ENCODE measurements at places on chromosomes 2 and 18. TPM values are rescaled to one million over a fixed set of nuclear protein-coding genes. Genes with fewer than 3 reads are reported as not detected.

The AQP12B gene
- not detected for total RNA-seq

The IL36RN gene
- total RNA-seq, result 0.19 TPM

GRCh38 chr18:6249788-6250187 is 164.9 kb downstream of the L3MBTL4 start:
- no peaks in the 10 kb centered on the region for H3K27me3 ChIP-seq
- H3K4me3 ChIP-seq, result no peak overlapping the region
- no peaks in the 10 kb centered on the region for H3K4me1 ChIP-seq
- no peaks in the 10 kb centered on the region for H3K36me3 ChIP-seq
- no peak overlapping the region for H3K27ac ChIP-seq
- DNase-seq, result no peak

GRCh38 chr18:40404284-40404683 is 1550.8 kb upstream of the PIK3C3 start:
- H3K4me3 ChIP-seq, result no peak overlapping the region
- no peaks in the 10 kb centered on the region for H3K4me1 ChIP-seq
- no peaks in the 10 kb centered on the region for H3K27me3 ChIP-seq
- no peak for DNase-seq
- no peak overlapping the region for H3K27ac ChIP-seq
- no peaks in the 10 kb centered on the region for H3K36me3 ChIP-seq

DNA sequence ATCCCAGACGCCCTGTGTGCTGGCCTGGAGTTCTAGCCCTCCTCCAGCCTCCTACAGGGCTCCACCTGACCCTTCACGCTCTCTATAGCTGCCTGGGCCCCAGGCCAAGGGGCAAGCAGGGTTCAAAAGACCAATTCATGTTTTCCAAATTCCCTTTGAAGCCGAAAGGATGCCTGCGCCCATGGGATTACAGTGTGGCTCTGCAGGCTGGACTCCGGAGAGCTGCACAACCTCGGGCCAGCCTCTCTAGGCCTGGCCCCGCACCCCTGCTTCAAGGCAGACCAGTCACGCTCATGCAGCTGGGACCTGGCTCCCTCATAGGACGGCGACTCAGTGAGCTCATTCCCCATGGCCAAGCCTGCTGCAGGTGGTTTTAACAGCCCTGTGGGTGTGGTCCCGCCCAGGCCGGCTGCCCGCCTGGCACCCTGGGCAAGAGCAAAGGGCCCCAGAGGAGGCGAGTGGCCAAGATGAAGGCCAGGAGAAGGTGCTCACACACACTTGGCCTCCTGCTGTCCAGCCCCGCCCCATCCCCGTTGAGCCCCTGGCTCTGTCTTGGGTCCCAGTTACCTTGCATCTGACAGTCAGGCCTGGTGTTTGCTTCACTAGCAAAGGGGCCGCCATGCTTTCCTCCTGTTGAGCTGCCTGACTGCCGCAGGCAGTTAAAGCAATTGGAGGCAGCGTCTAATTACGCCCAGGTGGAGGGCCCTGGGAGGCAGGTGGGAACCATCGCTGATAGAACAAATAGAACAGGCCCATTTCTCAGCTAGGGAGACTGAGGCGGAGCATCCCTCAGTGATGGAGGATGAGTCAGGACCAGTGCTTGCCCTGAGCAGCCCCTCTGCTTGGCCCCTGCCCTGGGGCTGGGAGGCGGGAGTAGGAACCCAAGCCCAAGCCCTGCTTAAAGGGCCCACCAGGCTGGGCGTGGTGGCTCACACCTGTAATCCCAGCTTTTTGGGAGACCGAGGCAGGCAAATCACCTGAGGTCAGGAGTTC is 56.9 kb downstream of the SMAD7 start:
- H3K4me3 ChIP-seq, result no peak overlapping the region
- no peaks in the 10 kb centered on the region for H3K27me3 ChIP-seq
- 0 out of 2 replicates have a peak, but pooled peaks cover 3% of the 10 kb centered on the region for H3K4me1 ChIP-seq
- H3K27ac ChIP-seq, result no peak overlapping the region

- H3K4me3 ChIP-seq, result no peak overlapping the region
- H3K27me3 ChIP-seq, result no peaks in the 10 kb centered on the region
- no peaks in the 10 kb centered on the region for H3K36me3 ChIP-seq
- H3K27ac ChIP-seq, result peak overlapping the region; percentile 67
- peaks cover 15% of the 10 kb centered on the region for H3K4me1 ChIP-seq
- DNase-seq, result peak; percentile 67
Measured at GRCh38 chr2:235142601-235143000, 190.8 kb downstream of the SH3BP4 start.

DNA sequence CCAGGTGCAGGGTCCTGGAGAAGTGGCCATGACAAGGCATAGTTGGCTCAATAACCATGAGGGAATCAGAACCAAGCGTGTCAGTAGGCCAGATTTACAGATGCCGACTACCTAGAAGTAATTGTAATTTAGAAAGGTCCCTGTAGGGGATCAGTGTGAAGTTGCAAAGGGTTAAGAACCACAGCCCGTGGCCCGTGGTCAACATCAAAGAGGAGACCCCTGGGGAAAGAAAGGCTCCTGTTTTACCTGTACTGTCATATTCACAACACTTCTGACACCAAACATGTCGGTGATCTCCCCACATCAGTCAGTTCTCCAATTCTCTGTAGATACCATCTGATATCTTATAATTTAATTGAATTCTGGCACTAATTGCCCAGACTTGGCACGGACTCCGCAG is 31.0 kb downstream of the SP100 start:
- DNase-seq, result no peak
- no peak overlapping the region for H3K4me3 ChIP-seq
- H3K4me1 ChIP-seq, result no peaks in the 10 kb centered on the region
- no peaks in the 10 kb centered on the region for H3K27me3 ChIP-seq
- no peaks in the 10 kb centered on the region for H3K36me3 ChIP-seq
- H3K27ac ChIP-seq, result no peak overlapping the region

DNA sequence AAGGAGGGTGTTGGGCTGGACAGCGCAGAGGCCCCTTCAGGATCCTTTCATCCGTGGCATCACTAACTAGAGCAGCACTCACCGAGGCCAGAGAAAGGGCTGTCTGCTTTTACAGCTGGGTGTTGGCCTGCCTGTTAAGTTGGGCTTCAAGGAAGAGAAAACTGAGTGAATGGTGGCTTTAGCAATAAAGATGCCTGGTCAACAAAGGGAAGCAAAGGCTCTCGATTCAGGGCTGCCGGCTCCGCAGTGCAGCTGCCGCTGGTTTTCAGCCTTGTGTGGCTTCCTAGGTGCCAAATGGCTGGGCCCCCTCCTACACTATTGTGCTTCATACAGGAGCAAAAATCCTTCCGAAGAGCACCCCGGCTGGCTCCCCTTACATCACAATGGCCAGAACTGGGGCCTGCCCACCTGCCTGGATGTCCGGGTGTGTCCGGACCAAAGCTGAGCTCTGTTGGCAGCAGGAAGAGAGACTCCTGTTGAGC is 61.0 kb upstream of the GPR45 start:
- H3K27me3 ChIP-seq, result no peaks in the 10 kb centered on the region
- no peaks in the 10 kb centered on the region for H3K4me1 ChIP-seq
- no peak for DNase-seq
- no peak overlapping the region for H3K27ac ChIP-seq

- peaks cover 24% of the 10 kb centered on the region for H3K4me1 ChIP-seq
- H3K4me3 ChIP-seq, result no peak overlapping the region
- no peak for DNase-seq
- no peaks in the 10 kb centered on the region for H3K27me3 ChIP-seq
Measured at GRCh38 chr2:217688494-217688893, 314.3 kb downstream of the TNS1 start.

- H3K4me1 ChIP-seq, result 0 out of 2 replicates have a peak, but pooled peaks cover 6% of the 10 kb centered on the region
- H3K4me3 ChIP-seq, result no peak overlapping the region
- DNase-seq, result no peak
- H3K36me3 ChIP-seq, result no peaks in the 10 kb centered on the region
- H3K27ac ChIP-seq, result no peak overlapping the region
Measured at GRCh38 chr18:9835825-9836224, 49.9 kb upstream of the TXNDC2 start.

DNA sequence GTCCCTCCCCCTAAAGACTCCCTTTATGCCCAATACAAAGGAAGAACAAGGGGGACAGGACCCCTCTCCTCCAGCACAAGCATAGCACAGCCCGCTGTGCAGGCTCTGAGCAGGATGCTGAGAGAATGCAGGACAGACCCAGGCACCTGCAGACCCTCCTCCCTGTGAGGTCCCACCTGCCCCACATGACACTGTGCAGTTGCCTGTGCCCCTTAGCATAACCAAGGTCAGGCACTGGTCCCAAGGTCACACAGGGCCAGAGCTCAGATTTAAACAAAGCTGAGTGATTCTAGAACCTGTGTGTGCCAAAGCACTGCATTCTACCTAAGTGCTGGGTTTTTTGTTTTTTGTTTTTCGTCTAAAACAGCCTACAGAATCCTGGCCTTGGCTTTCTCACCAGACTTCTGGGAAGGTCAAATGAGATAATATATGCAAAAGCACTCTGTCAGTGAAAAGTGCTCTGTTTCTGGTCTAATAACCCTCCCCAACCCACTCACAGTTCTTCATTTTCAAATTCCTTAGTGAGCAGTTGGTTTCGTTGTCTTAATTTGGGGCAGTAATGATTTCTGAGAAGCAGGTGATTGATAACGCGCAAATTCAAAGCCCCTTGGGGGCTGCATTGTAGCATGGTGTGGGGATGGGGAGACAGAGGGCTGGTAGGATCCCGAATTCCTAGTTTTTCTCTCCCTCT is 125.7 kb downstream of the KCTD1 start:
- H3K4me3 ChIP-seq, result no peak overlapping the region
- no peaks in the 10 kb centered on the region for H3K27me3 ChIP-seq
- H3K4me1 ChIP-seq, result no peaks in the 10 kb centered on the region
- H3K27ac ChIP-seq, result no peak overlapping the region
- DNase-seq, result no peak
- H3K36me3 ChIP-seq, result no peaks in the 10 kb centered on the region

DNA sequence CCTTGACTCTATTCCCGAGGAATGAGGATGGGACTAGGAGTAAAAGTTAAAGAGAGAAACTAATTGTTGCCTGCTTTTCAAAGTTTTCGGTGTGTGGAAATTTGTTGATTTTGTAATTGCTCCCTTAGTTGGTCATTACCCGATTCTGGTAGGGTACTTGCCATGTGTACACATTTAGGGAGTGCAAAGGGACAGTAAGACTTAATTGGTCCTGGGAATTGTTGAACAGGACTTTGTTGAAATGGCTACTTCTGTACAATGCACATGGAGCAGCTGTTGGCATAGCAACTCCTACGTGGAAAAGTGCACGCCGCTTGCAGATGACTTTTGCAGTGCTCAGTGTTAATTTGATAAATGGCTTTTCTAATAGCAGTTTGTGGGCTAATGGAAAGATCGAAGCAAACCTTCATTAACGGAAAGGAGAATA is 22.9 kb downstream of the EPAS1 start:
- no peaks in the 10 kb centered on the region for H3K4me1 ChIP-seq
- no peak for DNase-seq
- no peaks in the 10 kb centered on the region for H3K36me3 ChIP-seq

DNA sequence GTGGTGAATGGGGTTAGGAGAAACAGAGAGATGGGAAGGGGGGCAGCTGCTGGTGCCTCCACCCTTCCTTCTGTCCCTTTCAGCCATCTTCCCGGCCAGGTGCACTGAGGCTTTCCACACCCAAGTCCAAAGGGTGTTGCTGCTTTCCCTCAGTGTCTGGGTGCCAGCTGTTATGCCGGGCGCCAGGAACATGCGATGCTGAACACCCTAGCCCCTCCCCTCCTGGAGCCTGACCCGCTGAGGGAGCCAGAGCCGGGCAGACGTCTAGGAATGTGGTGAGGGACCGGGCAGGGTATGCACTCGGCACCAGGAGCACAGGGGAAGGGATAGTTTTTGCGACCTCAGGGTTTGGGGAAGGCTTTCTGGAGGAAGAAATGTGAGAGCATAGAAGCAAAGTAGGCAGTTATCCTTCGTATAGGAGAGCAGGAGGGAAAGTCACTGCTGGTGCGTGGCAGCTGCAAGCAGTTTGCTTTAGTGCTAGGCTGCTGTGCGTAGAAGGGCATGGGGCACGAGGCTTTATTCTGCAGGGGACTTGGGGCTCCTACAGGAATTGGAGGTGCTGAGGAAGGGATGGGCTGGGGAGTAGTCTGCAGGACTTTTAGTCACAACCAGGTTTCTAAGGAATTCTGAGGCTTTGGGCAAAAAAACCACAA is 147.7 kb downstream of the TSN start:
- DNase-seq, result no peak
- no peaks in the 10 kb centered on the region for H3K4me1 ChIP-seq
- H3K4me3 ChIP-seq, result no peak overlapping the region
- no peaks in the 10 kb centered on the region for H3K36me3 ChIP-seq
- H3K27ac ChIP-seq, result no peak overlapping the region

GRCh38 chr2:28543316-28544035 is 47.6 kb downstream of the PLB1 start:
- no peak for DNase-seq
- peak overlapping the region; percentile 90 for H3K27ac ChIP-seq
- H3K27me3 ChIP-seq, result no peaks in the 10 kb centered on the region
- no peaks in the 10 kb centered on the region for H3K36me3 ChIP-seq
- H3K4me1 ChIP-seq, result peaks cover 49% of the 10 kb centered on the region
- H3K4me3 ChIP-seq, result no peak overlapping the region

DNA sequence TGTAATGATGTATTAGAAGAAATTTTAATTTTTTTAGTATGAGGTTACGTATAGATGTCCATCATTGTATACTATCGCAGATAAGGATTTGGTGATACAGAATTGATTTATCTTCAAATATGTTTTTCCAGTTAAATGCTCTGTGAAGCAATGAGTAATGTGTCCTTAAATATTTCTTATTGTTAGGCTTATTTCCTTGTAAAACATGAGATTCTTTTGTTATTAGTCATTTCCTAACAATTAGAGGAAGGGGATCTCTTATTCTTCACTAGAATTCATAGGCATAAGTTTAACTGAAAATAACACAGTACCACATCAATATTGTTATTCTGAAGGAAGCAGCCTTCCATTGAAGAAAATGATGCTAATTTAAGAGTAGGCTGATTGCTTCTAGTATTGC is 15.5 kb upstream of the OTX1 start:
- no peaks in the 10 kb centered on the region for H3K36me3 ChIP-seq
- no peak overlapping the region for H3K27ac ChIP-seq
- no peak for DNase-seq
- no peaks in the 10 kb centered on the region for H3K27me3 ChIP-seq

DNA sequence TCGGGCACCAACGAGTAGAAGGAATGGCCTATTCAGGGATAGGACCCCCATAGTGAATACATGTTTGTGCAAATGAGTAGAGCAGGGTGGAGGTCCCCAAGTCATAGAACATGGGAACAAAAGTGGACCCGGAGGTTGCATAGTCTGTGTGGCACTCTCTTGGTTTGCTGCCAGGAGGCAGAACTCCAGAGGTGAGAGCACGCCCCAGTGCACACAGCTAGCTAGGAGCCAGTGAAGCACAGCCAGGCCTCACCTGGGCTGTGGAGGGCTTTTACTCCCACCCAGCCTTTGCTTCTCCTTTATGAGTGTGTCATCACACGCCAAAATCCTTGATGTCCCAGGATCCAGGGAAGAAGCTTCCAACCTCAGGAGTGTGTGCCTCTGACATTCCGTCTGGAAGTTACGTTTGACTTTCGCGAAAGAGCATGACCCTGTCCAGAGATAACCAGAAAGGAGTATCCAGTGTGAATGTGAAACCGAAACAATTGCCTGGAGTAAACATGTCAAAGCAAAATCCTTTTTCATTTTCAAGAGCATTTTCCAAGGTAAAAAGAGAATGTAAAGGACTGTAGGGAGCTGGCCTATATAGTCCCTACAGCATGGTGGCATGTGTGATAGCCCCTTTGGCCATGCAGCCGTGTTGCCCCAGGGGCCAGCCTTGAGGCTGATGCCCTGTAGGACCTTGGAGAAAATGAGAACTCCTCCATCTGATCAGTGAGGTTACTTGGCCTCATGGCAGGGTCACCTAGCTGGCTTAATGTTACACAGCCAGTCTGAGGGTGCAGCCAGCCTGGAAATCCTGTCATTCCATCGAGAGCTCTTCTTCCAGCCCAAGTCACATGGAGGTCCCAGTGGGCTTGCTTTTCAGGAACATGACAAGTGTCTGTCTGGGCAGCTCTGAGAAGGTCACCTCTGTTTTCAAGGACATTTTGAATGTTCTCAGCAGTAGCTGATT is 8.8 kb downstream of the TRIB2 start:
- no peak overlapping the region for H3K27ac ChIP-seq
- no peaks in the 10 kb centered on the region for H3K4me1 ChIP-seq
- no peaks in the 10 kb centered on the region for H3K36me3 ChIP-seq
- DNase-seq, result no peak
